DMS153 (cell line): ENCODE measurements at places on chromosomes 6 and 20.

- DNase-seq, result no peak
Measured at GRCh38 chr6:125791820-125792165, 1.0 kb downstream of the NCOA7 start.

DNA sequence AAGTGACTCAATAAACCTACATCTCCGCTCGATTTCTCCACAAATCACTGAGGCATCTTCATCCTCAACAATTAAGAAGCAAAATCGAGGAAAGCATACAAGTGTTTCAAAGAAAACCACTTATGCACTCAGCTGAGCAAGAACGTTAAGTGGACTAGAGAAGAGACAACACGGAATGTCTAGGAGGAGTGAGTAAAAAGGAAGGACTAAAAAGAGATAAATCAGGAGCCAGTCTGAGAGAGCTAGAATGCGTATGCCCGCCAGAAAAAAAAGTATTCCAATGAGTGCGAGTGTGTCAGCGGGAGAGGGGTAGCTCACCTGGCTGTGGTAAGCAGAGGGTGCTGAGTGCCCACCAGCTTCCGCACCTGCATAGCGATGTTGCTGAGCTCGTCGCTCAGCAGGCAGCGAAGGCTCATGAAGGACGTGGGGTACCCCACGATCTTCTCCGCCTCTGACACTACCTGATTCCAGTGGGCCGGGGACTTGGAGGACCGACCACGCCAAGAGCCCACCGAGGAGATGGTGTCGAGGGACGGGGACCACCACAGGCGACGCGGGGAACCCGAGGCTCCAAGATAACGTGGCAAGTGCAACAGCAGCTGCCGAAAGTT, 587 bp downstream of the PDSS2 start:
- DNase-seq, result peak; percentile 18

GRCh38 chr20:46070215-46070900, 19.4 kb downstream of the NCOA5 start:
- DNase-seq, result no peak

DNA sequence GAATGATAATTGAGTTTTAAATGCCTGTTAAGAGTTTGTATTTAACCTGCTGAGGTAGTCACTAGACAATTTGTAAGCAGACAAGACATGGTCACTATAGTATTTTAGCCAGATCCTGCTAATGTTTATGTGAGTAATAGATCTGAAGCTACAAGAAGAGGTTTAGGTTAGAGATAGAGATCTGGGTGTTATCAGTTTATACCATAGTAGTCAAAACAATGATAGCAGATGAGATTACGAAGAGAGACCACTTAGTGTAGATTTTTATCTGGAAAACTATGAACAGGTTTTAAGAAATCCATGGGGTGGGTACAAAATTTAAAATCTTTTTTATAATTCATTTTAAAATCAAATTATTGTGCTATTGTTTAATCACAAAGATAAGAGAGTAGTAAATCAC, 47.5 kb downstream of the PHIP start:
- no peak for DNase-seq

DNA sequence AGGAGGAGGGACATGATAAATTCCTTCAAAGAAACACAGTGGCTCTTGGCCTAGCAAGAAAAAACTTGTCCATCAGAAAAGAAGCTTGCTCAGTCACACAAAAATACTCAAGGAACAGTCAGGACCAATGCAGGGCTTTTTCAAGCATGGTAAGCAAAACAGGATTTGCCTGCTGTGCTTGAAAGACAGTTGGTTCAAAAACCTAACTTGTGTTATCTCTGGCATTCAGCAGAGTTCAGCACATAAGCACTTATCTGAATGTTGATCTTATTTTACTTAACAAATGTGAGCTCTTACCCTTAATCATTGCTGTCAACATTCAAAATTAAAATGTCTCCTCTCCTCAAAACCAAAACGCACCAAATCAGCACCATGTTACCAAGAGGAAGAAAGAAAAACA, 38.3 kb downstream of the ATG5 start:
- no peak for DNase-seq

GRCh38 chr20:62403331-62403730, 3.8 kb downstream of the CABLES2 start:
- no peak for DNase-seq

GRCh38 chr20:49699200-49699992, 14.3 kb downstream of the B4GALT5 start:
- no peak for DNase-seq

- no peak for DNase-seq
Measured at GRCh38 chr20:31991339-31991705, 18.9 kb upstream of the CCM2L start.

DNA sequence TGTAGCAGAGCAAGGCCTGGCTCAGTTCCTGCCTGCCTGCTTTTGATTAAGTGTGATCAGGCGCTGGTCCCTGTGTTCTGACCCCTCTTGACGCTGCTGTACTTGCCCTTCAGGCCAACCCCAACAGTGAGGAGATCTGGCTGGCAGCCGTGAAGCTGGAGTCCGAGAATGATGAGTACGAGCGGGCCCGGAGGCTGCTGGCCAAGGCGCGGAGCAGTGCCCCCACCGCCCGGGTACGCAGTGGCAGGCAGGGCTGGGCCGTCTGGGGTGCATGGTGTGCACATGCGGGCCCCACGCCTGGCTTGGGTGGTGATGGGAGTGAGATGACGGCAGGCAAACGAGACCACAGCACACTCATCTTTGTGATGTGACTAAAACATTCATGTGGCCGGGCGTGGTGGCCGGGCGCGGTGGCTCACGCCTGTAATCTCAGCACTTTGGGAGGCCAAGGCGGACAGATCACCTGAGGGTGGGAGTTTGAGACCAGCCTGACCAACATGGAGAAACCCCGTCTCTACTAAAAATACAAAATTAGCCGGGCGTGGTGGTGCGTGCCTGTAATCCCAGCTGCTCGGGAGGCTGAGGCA, 10.1 kb upstream of the C20orf204 start:
- DNase-seq, result no peak

GRCh38 chr6:39865011-39865888, 69.0 kb downstream of the MOCS1 start:
- DNase-seq, result peak; percentile 10

DNA sequence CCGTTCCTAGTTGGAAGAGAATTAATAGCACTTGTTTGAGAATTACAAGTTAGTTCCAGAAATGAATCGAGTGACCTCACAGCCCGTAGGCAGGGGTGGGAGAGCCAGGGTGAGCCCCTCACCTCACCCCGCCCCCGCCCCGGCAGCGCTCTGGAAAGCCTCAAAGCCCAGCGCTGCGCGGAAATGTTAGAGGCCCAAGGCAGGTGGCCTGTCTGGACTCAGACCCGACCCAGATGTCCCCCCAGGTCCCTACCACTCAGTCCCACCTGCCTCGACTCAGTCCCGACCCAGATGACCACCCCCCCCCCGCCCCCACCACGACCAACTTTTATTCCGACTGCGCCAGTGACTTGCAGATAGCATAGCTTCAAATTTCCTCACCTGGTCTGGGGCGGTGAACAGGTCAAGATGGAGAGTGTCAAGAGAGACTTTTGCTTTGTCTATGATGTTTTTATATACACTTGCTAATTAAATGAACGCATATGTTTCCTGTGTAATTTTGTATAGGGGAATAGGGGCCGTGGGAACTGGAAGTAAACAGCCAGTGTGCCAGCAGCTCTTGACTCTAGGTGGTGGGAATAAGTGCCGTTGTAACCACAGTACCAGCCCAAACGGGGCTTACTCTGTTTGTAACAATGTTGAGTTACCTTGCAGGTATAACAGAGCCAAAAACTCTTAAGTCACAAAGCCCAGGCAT, 1.2 kb upstream of the PXDC1 start:
- DNase-seq, result no peak

GRCh38 chr20:18904624-18905023, 91.0 kb downstream of the SCP2D1 start:
- peak; percentile 35 for DNase-seq

GRCh38 chr6:109783250-109783986, 92.3 kb downstream of the FIG4 start:
- DNase-seq, result no peak

DNA sequence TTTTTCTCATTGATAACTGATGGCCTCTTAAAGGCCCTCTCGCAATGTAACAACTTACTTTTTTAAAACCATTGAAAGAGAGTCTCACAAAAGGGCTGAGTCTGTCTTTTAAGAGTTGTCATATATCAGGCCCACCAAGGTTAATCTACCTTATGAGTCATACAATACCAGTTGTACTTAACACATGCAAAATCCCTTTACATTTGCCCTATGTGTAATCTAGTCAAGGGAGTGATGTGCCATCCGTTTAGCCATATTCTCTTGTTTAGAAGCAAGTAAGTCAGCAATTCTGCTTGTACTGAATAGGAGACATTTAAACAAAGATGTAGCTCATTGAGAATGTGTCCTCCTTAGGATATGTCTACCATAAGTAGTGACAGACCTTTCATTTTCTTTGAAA, 143.7 kb downstream of the TENT5A start:
- DNase-seq, result no peak

DNA sequence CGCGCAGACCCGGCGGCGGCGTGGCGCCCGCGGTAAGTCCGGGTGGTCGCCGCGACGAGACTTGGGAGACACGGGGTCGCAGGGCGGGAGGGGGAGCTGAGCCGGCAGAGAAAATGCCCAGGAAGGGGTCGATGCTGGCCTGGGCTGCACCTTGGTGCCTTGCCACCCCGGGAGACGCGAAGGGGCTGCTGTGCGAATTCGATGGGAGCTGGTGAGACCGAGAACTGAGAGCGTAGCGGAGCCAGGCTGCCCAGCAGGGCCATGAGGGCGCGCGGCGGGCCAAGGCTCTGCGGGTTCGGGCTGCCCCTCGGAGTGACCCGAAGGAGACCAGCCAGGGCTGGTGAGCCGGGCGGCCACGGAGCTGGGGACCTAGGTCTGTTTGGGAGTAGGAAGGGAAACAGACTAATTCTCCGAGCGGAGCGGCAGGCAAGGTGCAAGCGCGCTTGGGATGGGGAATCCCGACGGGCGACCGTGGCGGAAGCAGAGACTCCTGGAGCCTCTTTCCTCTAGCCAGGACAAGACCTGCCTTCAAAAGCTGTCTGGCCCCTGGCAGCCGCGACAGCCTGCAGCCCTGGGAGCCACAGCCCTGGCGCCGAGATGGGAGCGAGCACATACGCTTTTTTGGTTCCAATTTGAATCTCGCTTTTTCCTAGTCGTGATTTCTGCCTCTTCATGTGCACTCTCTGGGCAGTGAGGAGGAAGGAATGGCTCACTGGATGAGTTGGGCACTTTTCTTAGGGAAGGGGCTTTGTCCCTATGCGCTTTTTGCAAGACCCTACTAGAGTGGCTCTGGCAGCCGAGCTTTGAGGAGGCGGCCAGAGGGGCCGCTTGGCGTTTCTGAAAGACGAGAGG, 691 bp downstream of the SYNDIG1 start:
- DNase-seq, result no peak

DNA sequence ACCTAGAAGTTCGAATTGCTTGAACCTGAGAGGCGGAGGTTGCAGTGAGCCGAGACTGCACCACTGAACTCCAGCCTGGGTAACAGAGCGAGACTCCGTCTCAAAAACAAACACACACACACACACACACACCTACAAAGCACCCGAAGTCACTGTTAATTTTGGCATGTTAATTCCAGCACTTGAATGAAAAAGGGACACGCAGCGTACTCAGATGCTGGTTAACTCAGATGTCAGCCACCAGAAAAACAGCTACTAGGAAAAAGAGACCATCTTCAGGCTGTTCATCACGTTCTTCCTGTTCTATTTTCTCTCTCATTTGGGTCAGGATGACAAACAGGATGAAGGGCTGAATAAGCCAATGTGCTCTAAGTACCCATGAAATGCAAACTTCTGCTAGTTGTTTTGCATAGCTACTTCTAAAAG, 46.9 kb downstream of the BLOC1S5 start:
- DNase-seq, result no peak

- DNase-seq, result no peak
Measured at GRCh38 chr6:145036848-145037567, 698.3 kb downstream of the EPM2A start.

DNA sequence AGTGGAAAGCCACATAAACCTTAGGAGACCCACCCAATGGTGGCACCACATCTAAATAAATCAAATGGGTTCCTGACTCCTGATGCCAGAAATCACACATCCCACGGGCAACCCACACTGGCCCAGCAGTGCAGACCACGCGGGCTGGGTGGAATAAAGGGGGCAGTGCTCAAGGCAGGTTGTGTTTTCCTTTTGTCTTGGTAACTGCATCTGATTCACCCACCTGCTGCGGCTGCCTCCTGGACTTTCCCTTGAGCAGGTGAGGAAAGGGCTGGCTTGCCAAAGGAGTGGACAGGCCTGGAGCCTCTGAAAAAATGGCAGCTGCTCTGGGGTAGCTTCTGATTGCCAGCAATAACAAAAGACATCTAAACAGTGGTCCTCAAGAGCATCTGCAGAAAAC, 119.5 kb upstream of the KCNK16 start:
- DNase-seq, result no peak

DNA sequence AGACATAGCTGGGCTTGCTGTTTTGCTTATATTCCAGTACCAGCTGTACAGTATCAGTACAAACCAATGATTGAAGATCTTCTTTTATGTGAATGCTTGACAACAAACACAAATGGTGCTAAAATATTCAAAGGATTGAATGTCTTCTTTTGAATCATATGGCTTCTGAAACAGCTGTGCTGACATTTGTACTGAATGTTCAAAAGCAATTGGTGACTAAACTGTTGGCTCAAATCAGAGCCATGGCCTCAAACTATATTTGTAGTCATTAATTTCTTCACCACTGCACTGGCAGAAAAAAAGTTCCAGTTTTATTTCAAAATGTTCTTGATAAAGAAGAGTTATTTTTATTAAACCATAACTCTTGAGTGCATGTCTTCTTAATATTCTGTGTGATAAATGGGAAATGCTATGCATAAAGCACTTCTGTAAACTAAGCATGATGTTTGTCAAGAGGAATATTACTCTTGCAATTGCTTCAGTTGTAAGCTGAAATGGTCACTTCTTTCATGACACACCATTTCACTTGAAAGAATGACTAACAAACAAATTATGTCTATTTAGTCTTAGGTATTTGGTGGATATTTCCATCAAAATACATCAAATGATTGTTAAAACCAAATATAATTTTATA, 45.9 kb upstream of the CENPW start:
- no peak for DNase-seq

DNA sequence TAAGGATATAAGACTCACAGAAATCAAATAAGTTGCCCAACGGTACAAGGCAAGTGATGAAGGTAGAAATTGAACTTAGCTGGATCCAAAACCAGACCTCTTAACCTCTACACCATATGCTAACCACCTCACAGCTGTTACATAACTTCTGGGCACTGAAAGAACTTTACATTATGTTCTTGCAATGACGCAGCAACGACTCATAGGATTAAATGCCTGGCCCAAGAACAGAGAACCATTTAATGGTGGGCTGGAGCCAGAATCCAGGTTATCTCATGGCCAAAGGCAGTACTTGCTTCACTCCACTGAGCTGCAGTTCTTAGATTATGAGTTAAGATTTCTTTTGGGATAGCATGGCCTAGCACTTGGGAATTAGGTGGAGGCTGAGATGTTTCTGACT, 4.4 kb downstream of the TRMT6 start:
- no peak for DNase-seq

- DNase-seq, result no peak
Measured at GRCh38 chr6:122787721-122788120, 1.3 kb upstream of the SMPDL3A start.

GRCh38 chr20:8867038-8867740, 201.7 kb upstream of the PLCB4 start:
- no peak for DNase-seq

GRCh38 chr20:572727-573126, 29.1 kb upstream of the CSNK2A1 start:
- DNase-seq, result no peak

GRCh38 chr20:3739926-3740451, 7.5 kb downstream of the HSPA12B start:
- DNase-seq, result no peak
